ENCODE measurements at places on chromosomes 6 and 20.

- no peak for DNase-seq
Measured at GRCh38 chr6:44918671-44919296, 409.3 kb upstream of the RUNX2 start.

DNA sequence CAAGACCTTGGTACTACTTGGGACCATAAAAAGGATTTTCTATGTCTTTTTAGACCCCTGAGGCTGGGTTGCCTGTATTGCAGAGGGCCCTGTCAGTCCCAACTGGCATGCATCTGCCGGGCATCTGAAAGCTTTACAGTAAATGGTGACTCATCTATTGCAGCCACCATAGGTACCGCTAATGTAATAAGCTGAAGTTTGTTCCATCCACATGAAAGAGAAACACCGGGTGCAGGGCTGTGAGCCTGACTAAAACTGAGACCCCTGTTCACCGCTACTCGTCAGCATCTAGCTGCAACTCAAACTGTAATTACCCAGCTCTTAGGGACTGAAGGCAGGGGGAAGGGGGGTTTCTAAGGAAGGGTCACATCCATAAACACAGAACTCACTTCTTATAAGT is 49.5 kb downstream of the TRERF1 start:
- peak; percentile 48 for DNase-seq

GRCh38 chr6:167341038-167341583 is 16.2 kb downstream of the TTLL2 start:
- DNase-seq = no peak

- DNase-seq = no peak
Measured at GRCh38 chr6:125750692-125751333, 1.4 kb downstream of the HEY2 start.

- DNase-seq = no peak
Measured at GRCh38 chr6:37347670-37348111, 6.1 kb upstream of the RNF8 start.

DNA sequence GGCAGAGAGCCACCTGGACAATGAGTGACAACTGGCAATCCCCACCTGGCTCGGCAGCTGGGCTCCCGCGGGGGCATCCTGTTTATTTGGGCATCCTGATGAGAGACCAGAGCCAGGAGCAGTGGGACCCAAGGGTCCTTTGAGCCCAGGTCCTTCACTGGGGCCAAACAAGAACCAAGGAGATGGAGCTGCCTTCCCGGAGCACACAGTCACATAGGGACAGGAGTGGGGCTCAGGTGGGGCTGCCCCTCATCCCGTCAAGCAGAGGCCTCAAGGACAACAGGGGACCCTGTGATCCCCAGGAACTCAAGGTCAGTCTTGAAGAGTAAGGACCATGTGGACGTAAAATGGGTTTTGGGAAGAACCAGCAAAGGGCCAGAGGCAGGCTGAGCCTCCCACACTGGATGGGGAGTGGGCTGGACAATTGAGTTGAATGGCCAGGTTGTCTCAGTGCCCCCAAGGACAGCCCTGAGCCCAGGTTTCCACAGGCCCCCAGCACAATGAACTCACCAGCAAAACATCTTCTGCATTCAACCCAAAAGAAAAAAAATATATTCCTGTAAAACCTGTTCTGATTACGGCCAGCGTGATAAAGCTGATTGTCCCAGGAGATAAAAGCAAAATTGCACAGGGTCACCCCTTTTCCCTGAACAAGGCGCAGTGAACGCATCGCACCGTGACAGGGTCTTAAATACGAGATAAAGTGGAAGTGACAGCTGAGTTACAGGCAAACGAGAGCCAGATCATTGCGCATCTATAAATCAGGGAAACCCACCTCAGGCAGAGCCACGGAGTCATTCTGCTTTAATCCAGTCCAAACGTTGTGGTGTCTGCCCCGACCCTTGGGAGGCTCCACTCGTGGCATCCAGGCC is 86.2 kb downstream of the ANKRD60 start:
- DNase-seq = no peak

DNA sequence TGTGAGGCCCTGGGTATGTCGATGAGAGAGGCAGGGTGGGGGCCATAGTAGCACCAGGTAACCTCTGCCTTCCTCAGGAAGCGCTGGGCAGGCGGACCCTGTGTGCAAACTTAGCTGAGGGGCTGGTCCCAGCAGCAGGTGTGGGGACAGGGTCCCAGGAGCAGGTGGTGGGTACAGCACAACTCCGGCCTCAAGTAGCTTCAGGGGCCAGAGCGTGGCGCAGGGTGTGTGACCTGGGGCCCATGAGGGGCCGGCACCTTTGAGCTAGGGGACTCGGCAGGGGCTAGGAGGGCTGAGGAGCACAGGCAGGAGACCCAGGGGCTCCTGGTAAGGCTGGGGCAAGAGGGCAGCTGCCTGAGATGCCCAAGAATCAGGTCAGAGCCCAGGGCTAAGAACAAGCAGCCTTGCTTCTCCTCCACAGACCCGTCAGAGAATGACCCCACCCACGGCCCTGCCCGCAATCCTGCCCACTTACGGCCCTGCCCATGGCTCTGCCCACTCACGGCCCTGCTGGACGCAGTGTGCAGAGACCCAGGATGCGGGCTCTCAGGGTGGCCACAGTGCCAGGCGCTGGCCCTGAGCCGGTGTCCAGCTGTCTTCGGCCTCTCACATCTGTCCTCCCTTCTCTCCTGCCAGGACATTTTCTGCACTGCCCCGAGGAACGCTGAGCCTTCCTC is 30.9 kb downstream of the CHRNA4 start:
- no peak for DNase-seq

DNA sequence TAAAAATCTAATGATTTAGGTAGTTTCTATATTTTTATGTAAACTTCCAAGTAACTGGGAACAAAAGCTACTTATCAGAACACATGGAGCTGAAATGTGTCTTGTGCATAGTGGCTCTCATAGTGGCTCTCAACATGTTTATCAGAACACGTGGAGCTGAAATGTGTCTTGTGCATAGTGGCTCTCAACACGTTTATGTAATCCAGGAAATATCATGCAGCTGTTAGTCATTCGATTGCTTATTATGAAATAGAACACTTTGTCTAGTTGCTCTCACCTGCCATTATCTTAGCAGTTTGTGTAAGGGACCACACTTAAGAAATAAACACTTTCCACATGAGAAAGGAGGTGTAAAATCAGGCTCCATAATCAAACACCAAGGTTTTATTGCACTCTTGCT is 119.2 kb upstream of the ASCC3 start:
- DNase-seq = no peak

DNA sequence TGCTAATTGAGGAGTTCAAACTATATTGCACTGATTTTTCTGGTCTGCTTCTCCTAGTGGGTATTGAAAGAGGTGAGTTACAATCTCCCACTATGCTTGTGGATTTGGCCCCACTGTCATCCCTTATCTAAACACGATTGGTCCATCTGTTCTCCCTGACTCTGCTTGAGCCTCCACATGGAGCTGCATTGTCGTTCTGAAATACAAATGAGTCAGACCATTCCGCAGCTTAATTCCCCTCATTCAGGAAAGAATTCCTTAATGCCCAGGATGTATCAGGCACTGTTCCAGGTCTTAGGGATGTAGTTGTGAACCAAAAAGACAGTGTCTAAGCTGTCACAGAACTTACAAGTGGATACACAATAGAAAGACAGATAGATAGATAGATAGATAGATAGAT is 461.9 kb downstream of the QKI start:
- no peak for DNase-seq

DNA sequence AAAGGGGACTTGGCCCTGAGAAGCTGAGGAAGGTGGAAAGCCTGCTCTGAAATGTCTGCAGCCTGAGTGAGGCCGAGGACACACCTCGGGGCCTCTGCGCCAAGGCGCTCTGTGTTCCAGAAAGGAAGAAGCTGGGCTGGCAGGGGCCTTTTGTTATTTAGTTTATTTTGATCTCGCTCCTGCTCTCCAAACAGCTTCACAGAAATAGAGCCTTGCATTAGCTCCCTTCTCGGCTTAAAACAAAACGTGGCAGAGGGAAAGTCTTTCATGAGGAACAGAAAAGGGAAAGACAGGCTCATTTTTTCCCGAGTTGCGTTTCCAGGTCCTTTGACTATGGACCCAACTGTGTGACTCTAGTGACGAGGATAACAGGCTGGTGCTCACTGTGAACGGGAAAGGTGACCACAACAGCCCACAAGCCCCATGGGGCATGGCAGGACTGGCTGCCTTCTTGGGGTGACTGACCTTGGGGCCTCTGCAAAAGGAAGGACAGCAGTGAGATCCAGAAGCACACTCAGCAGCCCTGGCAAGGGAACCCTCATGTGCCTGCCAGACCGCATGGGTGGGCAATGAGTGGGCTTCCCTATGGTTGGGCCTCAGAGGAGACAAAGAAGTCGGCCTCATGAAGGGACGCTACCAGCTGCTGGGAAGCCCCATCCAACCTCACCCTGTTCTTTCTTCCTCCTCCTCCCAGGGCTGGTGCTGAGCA is 18.7 kb downstream of the LEMD2 start:
- no peak for DNase-seq

- DNase-seq = no peak
Measured at GRCh38 chr20:62647521-62648317, 5.4 kb downstream of the SLCO4A1 start.

GRCh38 chr6:168313431-168314011 is 6.1 kb downstream of the DACT2 start:
- no peak for DNase-seq

- peak; percentile 95 for DNase-seq
Measured at GRCh38 chr20:38604873-38605303, 3.3 kb downstream of the ARHGAP40 start.

DNA sequence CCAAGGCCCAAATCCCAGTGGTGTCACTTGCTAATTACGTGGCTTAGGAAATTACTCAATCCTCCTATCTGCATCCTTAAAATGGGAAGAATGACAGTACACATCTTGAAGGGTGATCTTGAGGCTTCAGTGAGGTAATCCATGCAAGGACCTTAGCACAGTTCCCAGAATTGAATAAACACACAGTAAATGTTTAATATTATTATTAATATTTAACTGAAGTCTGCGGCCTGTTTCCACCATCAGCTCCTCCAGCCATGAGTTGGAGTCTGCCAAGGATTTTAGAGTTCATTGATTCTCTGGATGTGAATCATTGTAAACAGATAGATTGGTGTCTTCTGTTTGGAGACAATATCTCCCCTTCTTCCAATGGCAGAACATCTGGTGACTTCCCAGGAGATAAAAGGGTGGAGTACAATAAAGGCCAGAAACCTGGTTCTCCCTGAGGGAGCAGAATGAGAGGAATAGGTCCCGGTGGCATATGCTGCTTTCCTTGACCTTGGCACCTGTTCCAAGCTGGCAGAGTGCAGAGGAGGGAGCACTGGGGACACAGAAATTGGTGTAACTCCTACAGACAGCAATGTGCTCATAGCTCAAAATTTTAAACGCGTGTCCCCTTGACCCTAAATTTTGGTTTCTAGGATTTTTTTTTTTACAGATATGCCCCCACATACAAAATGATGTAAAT is 25.4 kb downstream of the UNC5CL start:
- no peak for DNase-seq

- DNase-seq = no peak
Measured at GRCh38 chr20:63246490-63247288, 7.6 kb downstream of the NKAIN4 start.

- no peak for DNase-seq
Measured at GRCh38 chr20:39850246-39850645, 838.8 kb downstream of the MAFB start.

GRCh38 chr20:47228654-47229053 is 127.8 kb downstream of the ZMYND8 start:
- DNase-seq = no peak

All from HTR-8/SVneo (cell line).